ENCODE measurements at places on chromosomes 2 and 18. TPM values are rescaled to one million over a fixed set of nuclear protein-coding genes. Genes with fewer than 3 reads are reported as not detected.
A peak's percentile ranks its signal among the peaks of the same experiment; 100 is the strongest.

The CAPN14 gene
- 0.39 TPM for total RNA-seq

The EGR4 gene
- total RNA-seq = 0.24 TPM

GRCh38 chr2:2492800-2493199 is 161.7 kb upstream of the MYT1L start:
- DNase-seq = no peak

GRCh38 chr2:231364961-231365810 is 30.3 kb upstream of the B3GNT7 start:
- DNase-seq = no peak

GRCh38 chr2:36387258-36387916 is 31.8 kb downstream of the CRIM1 start:
- DNase-seq = no peak

- DNase-seq = no peak
Measured at GRCh38 chr2:174612970-174613369, 15.4 kb upstream of the WIPF1 start.

DNA sequence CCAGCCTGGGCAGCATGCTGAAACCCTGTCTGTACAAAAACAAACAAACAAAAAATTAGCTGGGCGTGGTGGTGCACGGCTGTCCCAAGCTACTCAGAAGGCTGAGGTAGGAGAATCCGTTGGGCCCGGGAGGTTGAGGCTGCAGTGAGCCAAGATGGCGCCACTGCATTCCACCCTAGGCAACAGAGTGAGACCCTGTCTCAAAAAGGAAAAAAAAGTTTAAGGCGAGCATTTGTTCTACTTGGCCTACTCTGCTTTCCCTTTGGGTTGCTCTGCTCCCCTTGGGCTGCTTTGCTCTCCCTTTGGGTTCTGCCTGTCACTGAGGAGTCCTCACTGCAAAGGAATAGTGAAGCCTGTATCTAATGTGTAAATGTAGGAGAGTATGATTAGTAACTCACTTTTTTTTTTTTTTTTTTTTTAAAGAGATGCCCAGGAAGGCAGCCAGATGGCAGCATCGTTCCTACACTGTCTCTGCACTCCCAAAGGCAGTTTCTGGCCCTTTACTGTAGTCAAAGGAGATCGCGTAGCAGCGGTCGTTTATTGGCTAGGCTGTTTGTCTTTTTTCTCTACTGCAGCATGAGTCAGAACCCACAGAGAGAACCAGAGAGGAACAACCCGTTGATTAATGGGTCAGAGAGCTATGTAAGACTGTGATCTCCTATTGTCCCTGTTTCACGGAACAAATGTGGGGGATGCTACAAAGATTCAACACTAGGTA is 118.3 kb upstream of the CWC22 start:
- DNase-seq = peak; percentile 59

Measured in activated CD4-positive, alpha-beta memory T cell treated with anti-CD3 and anti-CD28 coated beads for 36 hours (primary cell).